ENCODE measurements at places on chromosomes 6 and 20. TPM values are rescaled to one million over a fixed set of nuclear protein-coding genes. Genes with fewer than 3 reads are reported as not detected.
A peak's percentile ranks its signal among the peaks of the same experiment; 100 is the strongest.

ZC2HC1B gene
- not detected for polyA plus RNA-seq

TINAG gene
- not detected for polyA plus RNA-seq

CRISP3 gene
- not detected for polyA plus RNA-seq

FAXC gene
- polyA plus RNA-seq: 3.4 TPM

ADGRG6 gene
- polyA plus RNA-seq: 10.0 TPM

ARFRP1 gene
- polyA plus RNA-seq: 36.3 TPM

DNA sequence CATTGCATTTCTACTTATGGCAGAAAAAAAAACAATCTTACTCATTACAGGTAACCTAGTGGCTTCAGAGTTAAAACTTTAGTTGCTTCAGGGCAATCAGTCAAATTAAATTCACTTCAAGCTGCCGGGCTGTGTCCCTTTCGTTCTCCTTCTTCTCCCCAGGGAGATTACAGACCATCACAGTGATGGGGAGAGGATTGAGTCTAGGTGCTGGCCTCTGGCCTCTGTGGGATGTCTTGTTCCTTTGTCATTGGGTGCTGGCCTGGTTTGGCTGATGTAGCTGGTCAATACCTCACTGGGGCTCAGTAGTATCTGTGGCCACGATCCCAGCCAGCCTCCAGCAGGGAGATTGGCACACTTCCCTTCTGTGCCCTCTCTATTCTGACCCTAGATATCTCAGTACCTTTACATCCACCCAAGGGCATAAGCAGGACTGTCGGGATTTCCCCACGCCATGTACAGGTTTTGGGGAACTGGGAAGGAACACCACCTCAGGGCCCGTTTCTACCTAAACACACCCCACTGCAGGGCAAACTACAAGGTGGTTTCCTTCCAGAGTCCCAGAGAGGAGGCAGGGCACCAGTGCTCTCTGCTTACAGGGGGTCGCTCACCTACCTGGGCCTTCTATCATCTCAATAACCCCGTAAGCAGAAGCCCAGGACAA is 15.4 kb downstream of the FYN start:
- no peak for DNase-seq

DNA sequence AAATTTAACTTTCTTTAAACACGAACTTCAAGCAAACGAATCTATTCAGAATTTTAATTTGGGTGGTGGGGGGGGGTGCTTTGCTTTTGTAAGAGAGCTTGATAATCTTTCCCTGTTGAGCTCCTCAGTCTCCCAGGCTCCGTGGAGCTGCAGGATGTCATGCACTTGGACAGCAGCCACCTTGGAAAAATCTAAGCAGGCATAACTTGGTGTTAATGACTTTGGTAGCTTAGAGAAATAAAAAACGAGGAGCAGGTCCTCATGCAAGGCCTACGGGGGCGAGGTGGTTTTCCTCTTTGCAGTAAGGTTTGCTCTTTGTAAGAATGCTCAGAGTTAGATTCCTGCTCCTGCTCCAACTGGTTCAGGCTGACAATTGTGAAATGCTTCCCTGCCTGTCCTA is 102.3 kb downstream of the EDN1 start:
- DNase-seq: no peak

DNA sequence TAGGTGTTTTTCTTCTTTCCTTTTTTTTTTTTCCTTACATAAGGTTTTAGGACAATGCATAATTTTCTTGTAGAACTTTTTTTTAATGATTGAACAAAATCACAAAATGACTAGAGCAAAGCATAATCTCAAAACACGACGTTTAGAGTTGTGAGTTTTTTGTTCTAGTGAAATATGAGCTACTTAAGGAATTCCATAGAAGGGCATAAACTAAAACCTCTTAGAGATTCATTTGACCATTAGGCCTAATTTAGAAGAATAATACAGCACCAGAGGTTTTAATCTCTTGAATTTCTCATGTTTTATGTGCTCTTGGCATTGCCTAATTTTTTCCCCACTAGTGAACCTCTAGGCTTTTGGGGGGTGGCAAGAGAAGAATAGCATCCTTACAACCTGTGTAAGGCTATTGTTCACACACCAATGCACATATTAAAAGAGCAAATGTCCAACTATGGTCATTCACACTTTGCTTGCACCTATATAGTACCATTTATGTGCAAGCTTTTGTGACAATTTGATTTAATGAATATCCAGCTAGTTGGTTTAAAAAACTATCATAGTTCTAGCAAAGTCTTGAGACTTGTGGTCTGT is 44.6 kb downstream of the HMGN3 start:
- DNase-seq: no peak

GRCh38 chr20:58059260-58059544 is 169.3 kb downstream of the ANKRD60 start:
- DNase-seq: no peak

DNA sequence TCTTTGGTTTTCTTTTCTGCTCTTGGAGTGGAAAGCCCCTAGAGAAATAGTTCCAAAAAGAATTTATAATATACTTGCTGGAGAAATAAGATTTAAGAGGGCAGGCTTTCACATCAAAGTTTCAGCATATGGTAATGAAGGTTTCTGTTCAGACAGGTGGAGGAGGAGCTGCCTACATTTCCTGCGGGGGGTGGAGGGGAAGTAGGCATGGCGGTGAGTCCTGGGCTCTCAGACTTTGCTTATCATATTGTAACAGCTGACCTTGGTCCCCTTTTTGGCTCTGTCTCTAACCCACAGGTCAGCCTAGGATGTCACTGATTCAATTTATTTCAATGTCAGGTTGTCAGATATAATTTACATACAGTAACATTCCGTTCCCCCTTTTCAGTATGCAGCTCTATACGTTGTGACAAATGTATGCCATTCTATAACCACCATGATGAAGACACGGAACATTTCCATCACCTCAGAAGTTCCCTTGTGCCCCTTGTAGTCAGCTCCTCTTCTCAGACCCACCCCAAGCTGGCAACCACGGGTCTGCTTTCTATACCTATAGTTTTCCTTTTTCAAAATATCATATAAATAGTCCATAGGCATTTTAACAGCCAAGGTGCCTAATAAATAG is 77.6 kb upstream of the GGTLC1 start:
- DNase-seq: no peak

DNA sequence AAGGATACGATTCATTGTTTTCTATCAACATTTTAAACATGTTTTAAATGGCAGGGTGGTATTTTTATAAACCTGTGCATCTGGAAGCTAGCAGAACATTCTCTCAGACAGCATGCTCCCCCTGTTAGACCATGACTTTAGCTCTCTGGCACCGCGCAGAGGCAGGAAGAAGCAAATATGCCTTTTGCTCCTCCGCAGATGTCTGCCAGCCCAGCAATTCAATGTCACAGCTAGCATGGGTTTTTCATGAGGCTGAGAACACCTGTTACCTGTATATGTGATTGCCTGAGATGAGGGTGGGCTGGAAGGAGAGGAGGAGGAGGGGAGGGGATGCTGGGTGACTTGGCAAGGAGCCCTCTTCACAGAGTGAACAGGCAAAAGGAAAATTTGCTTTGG is 6.7 kb downstream of the MTCH1 start:
- peak; percentile 41 for DNase-seq

DNA sequence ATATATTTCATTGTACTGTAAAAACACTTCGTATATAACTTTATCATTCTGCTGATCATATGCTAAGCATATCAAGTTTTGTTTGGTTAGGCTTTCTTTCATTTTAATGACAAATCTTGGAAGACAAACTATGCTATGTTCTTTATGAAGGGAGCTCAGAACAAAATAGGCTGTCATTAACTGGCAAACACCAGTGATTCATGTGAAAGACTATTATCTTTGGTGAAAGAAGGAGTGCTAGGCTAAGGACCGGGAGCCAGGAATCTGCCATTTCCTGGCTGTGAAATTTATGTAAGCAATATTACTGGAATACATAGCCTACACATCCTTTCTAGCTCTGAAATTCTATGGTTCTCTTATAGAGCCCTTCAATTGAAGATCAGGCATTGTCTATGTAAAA is 136.2 kb upstream of the CCN2 start:
- no peak for DNase-seq

- no peak for DNase-seq
These were observed 58.0 kb upstream of the CD2AP start for GRCh38 chr6:47419621-47420020.

DNA sequence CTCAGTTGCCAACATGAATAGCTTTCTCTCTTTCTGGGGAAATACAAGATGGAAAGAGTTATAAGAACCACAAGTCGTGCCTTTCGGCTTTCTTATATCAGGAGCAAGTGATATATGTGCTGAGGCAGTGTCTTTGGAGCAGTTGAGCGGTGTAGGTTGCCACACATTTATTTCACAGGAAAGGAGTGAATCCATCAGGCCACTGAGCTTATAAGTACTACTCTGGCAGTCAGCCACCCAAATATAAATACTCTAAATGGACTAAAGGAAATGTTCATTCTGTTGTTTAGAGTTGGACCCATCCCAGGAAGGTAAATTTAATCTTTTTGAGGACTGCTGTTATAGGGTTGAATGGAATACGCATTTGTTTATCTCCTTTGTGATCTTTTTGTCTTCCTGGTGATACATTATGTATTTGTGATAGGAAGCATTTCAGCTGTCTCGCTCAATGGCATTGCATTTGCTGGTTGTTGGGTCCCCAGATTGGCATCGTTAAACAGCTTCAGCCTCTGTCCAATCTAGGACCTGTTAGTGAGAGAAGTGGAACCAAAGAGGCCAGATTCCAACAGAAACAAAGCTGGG is 139.7 kb downstream of the SOBP start:
- peak; percentile 35 for DNase-seq

- DNase-seq: no peak
These were observed 4.3 kb upstream of the ADGB start for GRCh38 chr6:146594495-146594894.

DNA sequence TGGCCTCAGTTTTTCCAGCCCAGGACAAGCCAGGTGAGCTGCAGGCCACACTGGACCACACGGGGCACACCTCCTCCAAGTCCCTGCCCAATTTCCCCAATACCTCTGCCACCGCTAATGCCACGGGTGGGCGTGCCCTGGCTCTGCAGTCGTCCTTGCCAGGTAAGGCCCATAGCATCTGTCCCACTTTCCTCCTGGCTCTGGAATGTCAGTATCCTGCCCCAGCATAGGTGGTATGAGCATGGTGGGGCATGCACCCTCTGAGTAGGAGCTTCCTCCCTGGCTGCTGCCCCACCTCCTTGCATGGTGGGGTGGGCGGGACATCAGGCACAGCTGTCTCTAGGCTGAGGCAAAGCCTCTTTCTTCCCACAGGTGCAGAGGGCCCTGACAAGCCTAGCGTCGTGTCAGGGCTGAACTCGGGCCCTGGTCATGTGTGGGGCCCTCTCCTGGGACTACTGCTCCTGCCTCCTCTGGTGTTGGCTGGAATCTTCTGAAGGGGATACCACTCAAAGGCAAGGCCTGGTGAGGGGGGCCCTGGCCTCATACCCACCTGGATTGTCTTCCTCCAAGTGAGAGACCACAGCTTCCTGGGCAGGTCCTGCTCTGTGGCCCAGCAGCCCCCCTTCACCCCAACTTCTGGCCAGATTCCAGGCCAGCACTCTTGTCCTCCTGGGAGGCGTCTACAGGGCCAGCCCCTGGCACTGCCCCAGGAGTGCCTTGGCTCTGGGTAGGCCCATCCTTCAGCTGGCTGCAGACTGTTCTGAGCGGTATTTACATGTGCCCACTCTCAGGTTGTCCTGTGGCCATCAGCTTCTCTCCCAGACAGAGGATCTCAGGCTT is 9.1 kb downstream of the PI16 start:
- no peak for DNase-seq

- DNase-seq: peak; percentile 90
These were observed 42.1 kb downstream of the SMAP1 start for GRCh38 chr6:70709826-70710225.

GRCh38 chr6:10256113-10256690 is 158.7 kb downstream of the TFAP2A start:
- DNase-seq: no peak

- DNase-seq: peak; percentile 41
These were observed 162.7 kb downstream of the CDK19 start for GRCh38 chr6:110652520-110652919.

GRCh38 chr6:7561153-7561964 is 19.9 kb downstream of the DSP start:
- DNase-seq: peak; percentile 27

- no peak for DNase-seq
These were observed 539.2 kb downstream of the MEI4 start for GRCh38 chr6:78192057-78192456.

Measured in IMR-90 (cell line).